ENCODE measurements at places on chromosomes 3 and 15.

GRCh38 chr3:22893101-22893500 lies 310.0 kb upstream of the UBE2E2 start:
- no peak for DNase-seq

GRCh38 chr3:197880491-197881269 lies 69.3 kb upstream of the RPL35A start:
- DNase-seq, result no peak

- no peak for DNase-seq
Measured at GRCh38 chr15:29259233-29259632, 10.4 kb downstream of the NSMCE3 start.

DNA sequence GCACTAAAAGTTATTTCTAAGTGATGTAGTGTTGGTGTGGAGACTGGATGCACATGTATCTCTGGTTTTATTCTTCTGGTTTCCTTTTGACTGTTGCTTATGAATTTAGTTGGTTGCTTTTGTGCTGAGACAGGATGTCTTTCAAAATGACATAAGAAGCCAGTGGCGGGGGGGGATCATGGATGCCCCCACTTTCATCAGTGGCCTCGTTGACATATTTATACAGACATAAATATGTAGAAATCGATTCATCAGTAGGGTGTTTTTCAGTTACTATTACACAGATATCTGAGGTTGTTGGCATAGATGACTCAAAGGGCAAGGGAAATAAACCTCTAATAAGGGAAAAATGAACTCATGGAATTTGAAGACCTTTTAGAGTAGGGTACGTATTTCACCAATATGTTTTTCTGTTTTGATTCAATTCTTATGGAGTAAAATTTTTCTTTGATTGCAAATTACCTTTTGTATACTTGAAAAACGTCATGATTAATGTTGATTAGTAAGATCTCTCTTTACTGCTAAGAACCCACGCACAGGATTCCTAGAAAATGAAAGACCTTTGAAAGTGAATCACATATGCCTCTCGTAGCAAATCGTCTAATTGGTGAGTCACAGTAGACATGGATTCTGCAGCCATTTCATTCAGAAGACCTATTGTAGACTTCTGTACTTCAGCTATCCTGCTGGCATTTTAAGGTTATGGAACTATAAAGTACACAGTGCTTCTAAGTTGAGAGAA lies 97.4 kb upstream of the RBMS3 start:
- no peak for DNase-seq

- DNase-seq, result no peak
Measured at GRCh38 chr3:172125963-172126457, 86.6 kb downstream of the FNDC3B start.

GRCh38 chr3:40608091-40608490 lies 83.3 kb downstream of the ZNF621 start:
- no peak for DNase-seq

GRCh38 chr3:110918963-110919362 lies 152.7 kb upstream of the NECTIN3 start:
- DNase-seq, result no peak

GRCh38 chr3:128380719-128381118 lies 86.0 kb downstream of the DNAJB8 start:
- no peak for DNase-seq

- DNase-seq, result no peak
Measured at GRCh38 chr15:85154061-85154460, 172.4 kb downstream of the PDE8A start.

DNA sequence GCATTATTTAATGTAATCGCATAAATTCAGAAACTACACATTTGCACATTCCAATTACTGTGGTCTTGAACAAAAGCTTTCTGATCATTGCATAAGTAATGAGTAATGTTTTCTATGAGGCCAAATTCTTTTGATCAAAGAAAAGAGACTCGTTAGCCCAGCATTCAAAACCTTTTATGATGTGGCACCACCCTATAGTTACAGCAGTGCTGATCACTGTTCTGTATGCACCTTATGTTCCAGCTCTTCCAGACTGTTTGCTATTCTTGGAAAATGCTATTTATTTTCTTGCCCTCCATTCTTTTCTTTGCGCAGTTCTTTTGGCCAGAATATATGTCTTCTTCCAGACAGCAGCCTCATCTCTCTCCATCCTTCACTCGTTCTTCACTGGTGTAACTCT lies 42.3 kb downstream of the MAP3K13 start:
- DNase-seq, result no peak

DNA sequence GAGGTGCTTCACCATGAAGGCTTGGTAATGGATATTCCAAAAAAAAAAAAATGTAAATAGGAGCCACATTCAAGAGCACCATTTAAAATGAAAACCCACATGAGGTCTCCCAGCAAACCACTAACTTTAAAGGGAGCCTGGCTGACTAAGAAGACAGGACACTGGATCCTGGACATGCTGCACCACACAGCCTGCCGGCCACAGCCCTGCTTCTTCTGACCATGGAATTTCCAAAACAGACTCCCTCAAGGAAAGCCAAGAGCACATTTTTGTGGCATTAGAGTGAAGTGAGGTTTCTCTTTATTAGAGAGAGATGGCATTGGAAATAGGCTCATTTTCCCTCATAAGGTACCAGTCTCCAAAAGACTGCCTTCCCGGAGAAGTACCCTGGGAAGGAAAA lies 113.9 kb downstream of the RORA start:
- no peak for DNase-seq

- DNase-seq, result no peak
Measured at GRCh38 chr3:177711637-177712036, 514.4 kb upstream of the TBL1XR1 start.

GRCh38 chr15:68400066-68400456 lies 31.9 kb downstream of the ITGA11 start:
- no peak for DNase-seq

DNA sequence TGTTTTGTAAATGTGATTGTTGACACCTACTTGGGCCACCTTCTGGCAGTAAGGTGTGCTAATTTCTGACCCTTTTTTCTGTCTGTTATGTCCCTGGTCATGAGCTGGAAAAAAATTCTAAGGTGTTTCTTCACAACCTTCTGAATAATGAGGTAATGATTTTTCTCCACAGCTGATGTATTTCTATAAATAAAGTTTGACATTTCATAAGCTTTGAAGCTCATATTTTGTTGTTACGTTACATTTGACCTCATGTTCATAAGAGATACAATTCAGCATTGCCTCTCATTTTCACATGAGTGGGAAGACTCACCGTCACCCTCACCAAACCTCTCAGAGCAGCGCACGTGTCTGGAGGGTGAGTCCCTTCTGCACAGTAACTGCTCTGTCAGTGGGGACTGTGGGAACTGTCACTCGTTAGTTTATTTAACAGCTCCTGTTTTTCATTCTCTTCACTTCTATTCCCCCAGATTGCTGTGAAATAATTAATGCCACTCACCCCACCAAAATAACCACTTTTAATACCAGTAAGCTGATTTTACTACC lies 140.9 kb downstream of the PLCL2 start:
- DNase-seq, result no peak

DNA sequence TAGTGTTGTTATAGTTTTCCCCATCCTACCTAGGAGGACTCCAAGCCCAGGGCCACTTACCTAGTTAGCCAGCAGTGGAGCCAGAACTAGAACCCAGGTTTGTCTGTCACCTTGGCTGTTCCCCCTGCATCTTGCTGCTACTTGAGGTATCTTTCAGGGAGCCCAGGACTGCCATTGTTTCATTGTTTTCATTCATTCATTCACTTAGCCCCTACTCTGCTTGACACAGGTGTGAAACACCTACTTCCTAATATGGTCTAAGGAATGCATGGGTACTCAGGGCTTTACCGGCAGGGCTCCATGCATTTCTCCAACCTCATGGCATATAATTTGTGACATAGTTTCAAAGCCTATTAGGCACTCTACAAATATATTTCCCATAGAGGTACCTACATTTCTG lies 266.6 kb upstream of the TPM1 start:
- DNase-seq, result no peak

- DNase-seq, result no peak
Measured at GRCh38 chr15:89209057-89209456, 12.3 kb downstream of the RLBP1 start.

DNA sequence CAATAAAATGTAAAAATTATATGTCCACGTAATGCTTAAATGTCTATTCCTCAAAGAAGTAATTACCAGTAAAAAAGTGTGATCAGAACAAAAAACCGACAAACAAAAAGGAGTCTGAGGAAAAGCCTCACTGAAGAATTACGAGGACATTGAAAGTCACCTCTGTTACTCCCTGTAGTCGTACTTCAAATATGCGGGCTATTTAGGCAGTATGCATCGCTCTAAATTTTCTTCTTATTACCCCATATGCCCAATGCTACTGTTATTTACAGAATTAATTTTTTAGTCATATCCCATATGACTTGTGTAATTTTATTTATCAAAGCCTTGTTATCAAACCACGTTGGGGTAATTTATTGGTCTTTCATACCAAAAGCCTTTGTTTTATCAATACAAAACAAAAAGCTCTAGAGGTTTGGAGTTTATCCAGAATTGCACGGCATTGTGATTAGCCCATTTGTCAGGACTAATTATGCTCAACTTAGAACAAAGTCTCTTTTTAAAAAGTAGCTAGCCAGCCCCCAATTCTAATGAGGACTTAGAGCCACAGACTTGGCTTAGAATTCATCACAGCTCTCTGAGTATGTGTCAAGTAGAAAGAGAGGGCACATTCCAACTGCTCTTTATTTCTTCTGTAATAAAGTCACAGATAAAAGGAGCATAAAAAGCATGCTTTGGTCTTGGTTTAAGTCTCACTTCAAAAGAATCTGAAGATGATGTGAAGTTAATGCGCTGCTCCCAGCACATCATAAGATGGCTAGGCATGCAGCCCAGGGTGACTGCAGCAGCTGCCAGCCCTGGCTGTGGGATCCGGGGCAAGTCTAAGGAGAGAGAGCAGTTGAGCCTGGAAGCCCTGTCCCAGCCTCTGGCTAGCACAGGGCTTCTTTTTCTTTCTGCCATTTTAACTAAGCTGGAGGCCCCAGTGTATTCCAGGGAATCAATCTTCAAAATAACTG lies 521.0 kb downstream of the GABRG3 start:
- no peak for DNase-seq

DNA sequence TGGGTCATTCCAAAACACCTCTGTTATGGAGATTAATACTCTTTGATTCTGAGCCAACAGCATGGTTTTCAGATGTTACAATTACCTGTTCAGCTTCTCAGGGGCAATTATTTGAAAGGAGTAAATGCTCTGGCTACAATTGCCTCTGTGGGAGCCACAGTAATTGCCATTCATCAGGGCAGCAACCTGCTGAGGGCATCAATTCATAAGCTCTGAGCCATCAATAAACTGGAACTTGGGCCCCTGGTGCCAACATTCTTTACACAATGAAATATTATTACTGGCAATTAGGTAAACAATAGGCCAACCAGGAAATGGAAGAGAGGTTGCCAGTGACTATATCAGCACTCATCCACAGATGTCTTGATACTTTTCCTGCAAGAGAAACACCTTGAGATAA lies 660.8 kb downstream of the MECOM start:
- no peak for DNase-seq

DNA sequence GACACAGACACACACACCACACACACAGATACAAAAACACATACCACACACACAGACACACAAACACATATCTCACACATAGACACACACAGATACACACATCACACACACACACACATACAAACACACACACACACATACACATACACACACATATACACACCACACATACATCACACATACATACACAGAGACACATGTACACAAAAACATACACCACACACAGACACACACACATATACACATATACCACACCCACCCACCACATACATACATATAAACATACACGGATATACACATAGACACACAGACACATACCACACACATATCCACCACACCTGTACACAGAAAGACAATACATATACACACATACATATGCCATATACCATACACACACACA lies 66.7 kb downstream of the RASGRF1 start:
- DNase-seq, result no peak

DNA sequence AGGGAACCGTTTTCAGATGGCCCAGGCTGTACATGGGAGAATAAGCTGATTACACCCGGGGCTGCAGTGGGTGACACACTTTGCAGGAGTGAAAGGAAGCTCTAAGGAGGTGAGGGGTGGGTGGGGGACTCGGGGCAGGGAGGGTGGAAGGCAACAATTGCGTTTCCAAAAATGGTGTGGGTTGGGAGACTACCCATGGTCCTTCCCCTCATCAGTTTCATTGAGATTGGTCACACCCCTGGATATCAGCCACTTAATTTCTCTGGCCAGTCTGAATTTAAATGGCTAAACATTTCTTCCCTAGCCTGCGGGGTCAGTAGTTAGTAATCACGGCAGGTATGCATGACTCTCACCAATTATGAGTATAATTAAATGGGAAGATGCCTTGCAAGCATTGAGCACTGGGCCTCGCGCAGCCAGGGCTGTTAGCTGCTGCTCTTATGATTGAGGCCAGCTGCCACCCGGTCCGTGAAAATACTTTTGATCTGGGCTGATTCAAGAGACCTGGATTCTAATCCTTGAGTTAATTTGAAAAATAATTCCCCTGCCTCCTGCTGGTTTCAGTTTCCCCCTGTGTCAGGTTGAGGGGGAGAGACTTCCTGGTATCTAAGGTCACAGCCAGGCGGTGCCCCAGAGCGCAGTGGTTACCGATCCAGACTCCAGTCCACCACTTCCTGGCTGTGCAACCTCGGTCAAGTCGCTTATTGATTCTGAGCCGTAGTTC lies 23.3 kb downstream of the SLC6A6 start:
- DNase-seq, result no peak

- DNase-seq, result no peak
Measured at GRCh38 chr3:1855841-1856240, 242.8 kb upstream of the CNTN4 start.

- no peak for DNase-seq
Measured at GRCh38 chr3:63927422-63928280, 15.5 kb upstream of the SCAANT1 start.

GRCh38 chr15:91548549-91548948 lies 305.0 kb upstream of the SLCO3A1 start:
- DNase-seq, result no peak

- no peak for DNase-seq
Measured at GRCh38 chr3:19901337-19901736, 32.7 kb downstream of the EFHB start.

- no peak for DNase-seq
Measured at GRCh38 chr3:128882719-128883118, 3.3 kb downstream of the ACAD9 start.

DNA sequence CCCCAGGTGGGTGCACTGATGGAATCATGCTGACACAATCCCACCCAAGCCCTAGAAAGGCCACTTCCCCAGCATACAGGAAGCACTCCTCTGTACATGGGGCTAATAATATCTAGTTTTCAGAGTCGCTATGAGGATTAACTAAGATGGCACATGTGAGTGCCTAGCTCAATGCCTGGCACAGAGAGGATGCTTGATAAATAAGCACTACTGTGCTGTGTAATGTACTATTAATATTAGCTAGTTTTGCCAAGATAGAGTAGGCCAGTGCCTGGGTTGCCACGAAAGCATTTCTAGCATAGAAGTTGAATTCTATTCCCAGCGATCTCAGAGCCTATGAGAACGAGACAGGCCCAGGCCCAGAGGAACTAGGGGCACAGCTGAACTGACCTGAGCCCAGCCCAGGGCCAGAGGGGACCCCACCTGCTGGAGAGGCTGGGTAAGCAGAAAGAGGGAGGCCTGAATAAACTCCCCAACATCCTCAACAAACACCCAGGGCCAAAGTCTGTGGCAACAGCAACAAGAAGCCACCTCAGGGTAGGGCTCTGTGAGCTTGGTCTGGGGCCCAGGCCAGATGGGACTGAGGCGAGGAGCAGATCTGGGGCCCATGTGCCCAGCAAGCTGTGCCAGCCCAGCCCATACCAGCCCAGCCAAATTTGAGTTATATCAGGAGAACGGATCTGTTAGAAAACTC lies 7.6 kb upstream of the SEMA7A start:
- DNase-seq, result no peak

Measured in stimulated activated CD8-positive, alpha-beta memory T cell treated with anti-CD3 and anti-CD28 coated beads, Interleukin-7, amount 100 ng/mL, for 1 hour (primary cell).